ENCODE measurements at places on chromosomes 4 and X.

DNA sequence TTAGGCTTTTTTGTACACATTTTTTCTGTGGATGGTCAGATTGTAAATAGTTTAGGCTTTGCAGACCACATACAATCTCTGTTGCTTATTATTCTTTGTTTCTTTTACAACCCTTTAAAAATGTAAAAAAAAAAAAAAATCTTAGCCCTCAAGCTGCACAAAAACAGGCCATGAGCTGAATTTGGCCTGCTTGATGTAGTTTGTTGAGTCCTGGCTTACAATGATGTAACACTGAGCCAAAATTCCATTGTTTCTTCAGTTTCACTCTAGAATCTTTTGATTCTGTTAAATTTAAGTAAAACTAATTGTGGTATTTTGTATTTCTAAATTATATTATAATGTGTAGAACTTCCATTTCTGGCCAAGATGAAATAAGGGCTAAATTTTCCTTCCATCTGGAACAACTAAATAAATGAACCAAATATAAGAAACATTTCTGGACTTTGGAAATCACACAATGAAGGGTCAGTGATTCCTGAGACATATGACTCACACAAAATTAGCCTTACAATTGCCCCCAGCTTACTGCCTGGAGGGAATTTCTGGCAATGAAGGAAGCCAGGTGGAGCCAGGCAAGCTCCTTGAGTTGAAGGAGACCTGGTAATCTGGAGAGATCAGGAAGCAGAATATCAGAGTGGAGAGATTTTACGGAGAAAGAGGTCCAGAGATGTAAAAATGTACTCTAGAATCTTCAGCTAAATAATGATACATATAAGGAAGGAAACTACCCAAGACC is 29.8 kb downstream of the IQCM start:
- no peak for DNase-seq

DNA sequence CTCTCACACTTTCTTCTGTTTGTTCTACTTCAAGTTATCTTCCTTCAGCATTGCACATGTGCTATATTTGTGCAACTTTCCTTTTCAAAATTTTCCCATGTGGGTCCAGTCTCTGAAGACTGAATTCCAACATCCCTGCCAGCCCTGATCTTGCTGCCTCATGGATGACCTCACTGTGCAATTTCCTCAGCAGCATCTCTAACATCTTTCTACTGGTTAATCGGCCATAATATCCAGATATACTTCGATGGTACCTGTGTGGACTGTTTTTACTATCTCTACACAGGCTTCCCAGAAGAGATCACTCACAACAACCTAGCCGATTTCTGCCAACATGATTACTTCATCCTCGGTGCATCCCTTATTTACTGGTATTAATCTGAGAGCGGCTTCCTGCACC is 41.5 kb downstream of the GPM6A start:
- DNase-seq, result no peak

- no peak for DNase-seq
Measured at GRCh38 chrX:41541386-41541785, 94.2 kb downstream of the NYX start.

DNA sequence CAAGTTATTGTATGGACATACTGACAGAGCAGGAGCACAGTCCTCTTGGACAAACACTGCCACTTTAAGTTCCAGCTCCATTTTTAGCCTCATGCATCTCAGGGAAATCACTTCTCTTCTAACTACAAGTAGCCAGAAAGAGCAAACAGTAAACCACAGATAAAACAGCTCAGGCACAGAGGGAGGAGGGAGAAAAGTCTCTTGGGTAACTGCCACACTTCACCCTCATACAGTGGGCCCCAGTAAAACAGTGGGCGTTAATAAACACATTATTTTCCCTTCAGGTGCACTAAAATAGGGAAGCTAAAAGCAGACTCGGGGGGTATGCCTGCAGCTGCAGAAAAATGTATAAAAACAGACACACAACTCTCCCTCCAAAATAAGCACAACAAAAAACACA is 21.6 kb downstream of the CD38 start:
- no peak for DNase-seq

DNA sequence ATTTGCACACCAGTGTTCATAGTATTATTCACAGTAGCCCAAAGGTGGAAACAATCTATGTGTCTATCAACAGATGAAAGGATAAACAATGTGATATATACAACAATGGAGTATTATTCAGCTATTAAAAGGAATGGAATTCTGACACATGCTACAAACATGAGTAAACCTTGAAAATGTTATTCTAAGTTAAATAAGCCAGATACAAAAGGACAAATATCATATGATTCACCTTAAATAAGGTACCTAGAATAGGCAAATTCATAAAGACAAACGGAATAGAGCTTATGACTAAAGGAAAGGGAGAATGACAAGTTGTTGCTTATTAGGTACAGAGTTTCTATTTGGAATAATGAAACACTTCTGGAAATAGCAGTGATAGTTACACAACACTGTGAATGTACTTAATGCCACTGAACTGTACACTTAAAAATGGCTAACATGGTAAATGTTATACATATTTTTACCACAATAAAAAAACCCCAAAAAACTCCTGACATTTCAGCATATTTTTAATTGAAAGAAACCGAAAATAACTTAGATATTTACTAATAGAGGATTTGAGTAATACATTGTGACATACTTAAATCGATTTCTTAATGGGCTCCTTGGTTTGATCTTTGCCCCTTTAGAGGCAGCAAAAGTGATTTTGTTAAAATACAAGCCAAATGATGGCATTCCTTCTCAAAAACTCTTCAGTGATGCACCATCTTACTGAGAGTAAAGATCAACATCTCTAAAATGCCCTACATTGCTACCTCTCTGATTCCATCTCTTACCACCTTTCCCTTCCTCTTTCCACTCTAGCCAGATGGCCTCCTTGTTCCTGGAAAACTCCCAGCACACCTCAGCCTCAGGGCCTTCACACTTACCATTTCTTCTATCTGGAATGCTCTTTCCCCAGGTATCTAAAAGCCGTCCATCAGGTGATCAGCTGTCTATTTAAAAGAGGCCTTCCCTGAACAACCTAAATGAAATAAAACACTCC is 8.6 kb upstream of the CYP2U1 start:
- DNase-seq, result no peak

DNA sequence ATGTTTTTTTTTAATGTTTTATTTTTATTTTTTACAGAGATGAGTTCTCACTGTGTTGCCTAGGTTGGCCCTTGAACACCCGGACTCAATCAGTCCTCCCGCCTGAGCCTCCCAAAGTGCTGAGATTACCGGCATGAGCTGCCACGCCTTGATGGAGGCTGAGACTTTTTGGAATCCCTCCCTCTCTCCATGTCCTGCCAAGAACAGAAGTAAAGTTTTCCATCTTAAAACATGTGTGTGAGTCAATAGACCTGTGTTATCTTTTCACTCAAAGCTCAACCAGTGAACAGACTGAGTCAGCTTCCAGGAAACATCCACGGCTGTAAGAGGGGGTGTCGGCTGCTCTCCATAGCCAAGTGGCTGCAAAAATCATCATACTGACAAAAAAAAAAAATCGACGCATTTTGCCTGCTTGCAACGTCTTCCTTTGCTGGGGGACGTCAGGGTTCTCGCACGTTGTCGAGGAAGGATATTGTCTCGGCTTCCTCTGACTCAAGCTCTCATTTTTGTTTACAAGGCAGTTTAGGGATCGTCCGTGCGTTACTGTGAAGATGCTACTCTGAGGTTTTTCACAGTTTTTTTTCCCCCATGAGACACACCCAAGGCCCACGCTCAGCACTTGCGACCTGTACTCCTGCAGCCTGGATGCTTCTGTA is 10.0 kb upstream of the ASMTL start:
- DNase-seq, result no peak

DNA sequence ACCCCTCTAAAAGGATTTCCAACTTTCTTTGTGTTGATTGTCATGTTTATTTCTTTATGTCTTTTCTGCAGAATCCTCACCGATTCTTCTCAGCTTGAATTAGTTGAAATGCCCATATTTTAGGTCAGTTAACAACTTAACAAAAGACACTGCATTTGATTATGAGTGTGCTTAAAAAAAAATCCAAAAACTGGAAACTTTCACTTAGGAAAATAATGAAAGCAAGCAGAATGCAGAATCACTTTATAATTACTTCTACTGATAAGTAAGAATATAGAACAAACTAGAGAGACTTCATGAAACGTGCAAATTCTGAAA is 111.0 kb upstream of the PTPN13 start:
- DNase-seq, result no peak

GRCh38 chr4:42618023-42618422 is 38.9 kb downstream of the ATP8A1 start:
- DNase-seq, result no peak

DNA sequence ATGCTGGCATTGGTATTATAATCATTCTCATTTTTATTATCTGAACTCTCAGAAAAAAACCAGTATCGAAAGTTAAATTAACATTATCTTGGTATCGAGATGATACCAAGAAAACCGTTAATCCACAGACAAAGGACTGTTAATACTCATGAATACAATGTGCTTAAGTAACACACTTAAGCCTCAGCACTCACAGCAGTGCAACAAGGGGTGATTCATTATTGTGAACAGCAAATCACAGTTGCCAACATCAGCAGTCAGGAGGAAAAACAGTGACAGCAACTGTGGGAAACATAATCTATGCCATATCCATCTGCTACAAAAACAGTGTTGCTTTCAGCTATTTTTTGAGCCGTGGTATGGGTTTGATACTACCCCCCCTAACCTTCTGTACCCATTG is 210.9 kb upstream of the ATOH1 start:
- DNase-seq, result no peak

DNA sequence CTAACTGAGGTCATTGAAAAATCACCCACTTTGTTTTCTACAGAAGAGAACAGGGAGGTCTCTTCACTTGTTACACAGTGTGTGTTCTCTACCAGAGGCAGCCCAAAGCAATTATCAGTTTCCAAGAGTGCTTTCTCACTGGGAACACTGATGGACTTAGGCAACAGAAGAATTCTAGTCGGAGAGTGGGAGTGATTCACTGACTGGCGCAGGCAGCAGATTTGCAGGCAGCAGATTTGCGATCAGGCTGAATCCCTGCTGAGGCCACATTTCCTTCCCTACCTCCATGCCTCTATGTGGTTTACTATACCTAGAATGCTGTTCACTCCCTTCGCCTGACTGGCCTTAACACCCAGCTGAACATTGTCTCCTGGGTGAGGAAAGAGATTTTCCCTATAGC is 6.6 kb downstream of the OCIAD2 start:
- DNase-seq, result no peak

DNA sequence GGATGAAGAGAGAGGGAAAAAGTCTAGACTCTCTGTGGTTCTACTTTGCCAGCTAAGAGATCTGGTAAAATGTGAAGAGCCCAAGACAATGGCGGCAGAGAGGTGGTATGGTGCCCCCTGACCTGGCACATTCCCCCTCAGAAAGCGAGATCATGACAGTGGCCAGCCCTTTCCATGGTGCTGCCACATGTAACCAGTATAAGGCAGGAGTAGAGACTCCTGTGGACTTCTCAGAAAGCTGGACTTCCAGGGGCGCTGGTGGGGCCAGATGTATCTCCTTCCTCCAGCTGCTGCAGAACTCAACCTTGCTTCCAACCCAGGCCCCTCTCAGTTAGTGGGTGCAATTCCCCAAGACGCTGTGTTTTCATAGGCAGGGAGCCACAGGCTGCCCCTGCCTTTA is 9.6 kb downstream of the CTAG1A start:
- DNase-seq, result no peak

DNA sequence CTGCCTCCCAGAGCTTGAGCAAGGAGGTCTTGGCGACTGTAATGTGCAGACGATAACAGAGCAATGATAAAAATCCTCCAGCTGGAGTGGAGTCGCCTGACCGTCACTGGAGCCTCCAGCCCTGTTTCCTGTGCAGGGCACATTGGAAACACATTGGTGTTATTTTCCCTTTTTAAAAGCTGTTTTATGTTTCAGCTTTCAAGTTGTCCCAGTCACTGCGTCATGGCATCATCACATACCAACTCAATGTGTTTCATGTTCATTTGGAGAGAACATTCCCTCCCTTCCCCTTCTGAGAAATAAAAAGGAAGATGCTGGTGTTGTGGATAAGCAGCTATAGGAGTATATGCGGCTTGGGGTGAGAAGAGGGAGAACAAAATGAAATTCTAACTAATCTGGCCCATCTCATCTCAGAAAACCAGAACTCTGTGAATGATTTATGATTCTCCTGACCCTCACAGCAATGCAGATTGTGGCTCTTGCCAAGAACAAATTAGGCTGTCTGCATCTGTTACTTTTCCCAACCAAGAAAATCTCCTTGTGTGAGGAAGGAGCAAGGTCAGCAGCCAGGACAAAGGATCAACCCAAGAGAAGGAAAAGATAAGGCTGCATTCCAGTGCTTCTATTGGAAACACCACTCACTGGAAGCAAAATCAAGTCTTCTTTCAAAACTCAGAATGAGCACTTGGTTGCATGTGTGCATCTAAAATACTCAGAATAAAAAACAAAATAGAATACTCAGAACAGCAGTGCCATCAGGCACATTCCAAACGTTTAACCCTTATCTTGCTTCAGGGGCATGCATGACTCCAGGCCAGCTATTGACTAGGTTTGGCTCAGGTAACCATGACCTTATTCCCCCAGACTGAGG is 134.4 kb downstream of the RASL11B start:
- DNase-seq, result no peak

GRCh38 chr4:111537871-111538270 is 607.4 kb upstream of the FAM241A start:
- no peak for DNase-seq

DNA sequence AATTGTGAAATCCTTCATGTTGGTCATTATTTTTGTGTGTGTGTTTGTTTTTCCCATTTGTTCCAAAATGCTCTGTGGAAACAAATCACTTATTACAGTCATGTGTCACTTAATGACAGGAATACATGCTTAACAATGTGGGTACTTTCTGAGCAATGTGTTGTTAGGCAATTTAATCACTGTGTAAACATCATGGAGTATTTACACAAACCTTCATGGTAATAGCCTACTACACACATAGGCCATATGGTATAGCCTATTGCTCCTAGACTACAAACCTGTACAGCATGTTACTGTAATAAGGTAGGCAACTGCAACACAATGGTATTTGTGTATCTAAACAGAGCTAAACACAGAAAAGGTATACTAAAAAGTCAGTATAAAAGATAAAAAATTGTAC is 388.9 kb upstream of the PPP1R2C start:
- no peak for DNase-seq

DNA sequence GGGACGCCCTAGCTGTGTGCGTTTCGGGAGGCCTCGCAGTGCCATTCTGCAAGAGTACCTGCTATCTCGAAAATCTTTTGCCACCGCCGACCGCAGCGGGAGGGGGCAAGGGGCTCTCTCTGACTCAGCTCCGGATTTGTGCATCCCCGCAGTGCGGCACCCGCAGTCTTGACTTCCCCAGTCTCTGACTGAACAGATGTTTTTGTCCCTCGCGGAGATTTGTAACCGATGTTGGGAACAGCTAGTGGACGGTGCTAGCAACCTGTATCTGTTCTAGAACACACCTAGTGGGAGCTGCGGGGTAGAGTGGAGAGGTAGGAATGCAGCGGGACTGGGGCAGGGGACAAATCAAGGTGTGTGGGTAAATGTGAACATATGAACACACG is 17.2 kb downstream of the NKX6-1 start:
- no peak for DNase-seq

DNA sequence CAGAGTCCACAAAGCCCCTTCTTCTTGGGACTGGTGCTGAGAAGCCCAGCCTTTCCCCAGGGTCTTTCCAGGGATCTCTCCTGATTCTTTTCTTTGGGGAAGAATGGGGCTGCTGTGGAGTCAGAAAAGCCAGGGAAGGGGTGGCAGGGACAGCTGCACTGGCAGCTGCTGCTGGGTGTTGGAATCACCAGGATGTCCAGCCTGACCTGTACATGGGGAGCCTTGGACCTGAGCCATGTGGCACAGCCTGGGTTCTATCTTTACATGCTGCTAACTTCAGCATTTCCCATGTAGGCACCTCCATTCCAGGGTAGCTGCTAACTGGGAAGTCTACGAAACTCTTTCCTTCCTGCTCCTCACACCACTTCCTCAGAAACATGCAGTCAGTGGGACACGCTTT is 36.0 kb downstream of the MED28 start:
- no peak for DNase-seq

Data from femur (tissue), 1 donor.